Ovary (tissue), 10 donors: ENCODE measurements at places on chromosomes 1 and 21. TPM values are rescaled to one million over a fixed set of nuclear protein-coding genes. Genes with fewer than 3 reads are reported as not detected.

KRTAP12-2 gene
- not detected for total RNA-seq

PM20D1 gene
- total RNA-seq, result 0.81 TPM

NBPF8 gene
- 10.3 TPM for total RNA-seq

TRIM67 gene
- not detected for total RNA-seq

STUM gene
- 2.5 TPM for total RNA-seq

MR1 gene
- total RNA-seq, result 21.5 TPM

CELA3A gene
- total RNA-seq, result 0.42 TPM

AMY1B gene
- total RNA-seq, result not detected

PMVK gene
- total RNA-seq, result 29.5 TPM

TNFAIP8L2 gene
- 0.48 TPM for total RNA-seq

HLX gene
- 3.0 TPM for total RNA-seq

OR2L2 gene
- total RNA-seq, result not detected

SPATA17 gene
- 0.72 TPM for total RNA-seq

RNF186 gene
- total RNA-seq, result not detected

LIN9 gene
- total RNA-seq, result 5.6 TPM

S100A16 gene
- total RNA-seq, result 110 TPM

OR2M3 gene
- not detected for total RNA-seq

C1orf210 gene
- total RNA-seq, result not detected

GPR3 gene
- not detected for total RNA-seq

PIGV gene
- 9.2 TPM for total RNA-seq

FHAD1 gene
- total RNA-seq, result 1.4 TPM

SLC2A1 gene
- 26.0 TPM for total RNA-seq

LCE3D gene
- total RNA-seq, result not detected
